ENCODE measurements at places on chromosomes 3 and 15. TPM values are rescaled to one million over a fixed set of nuclear protein-coding genes. Genes with fewer than 3 reads are reported as not detected.

The CAMP gene
- not detected for polyA plus RNA-seq

The LSAMP gene
- polyA plus RNA-seq = 11.7 TPM

The PLEKHO2 gene
- polyA plus RNA-seq = 18.3 TPM

The GOLGA8G gene
- polyA plus RNA-seq = 0.22 TPM

The CAMKV gene
- polyA plus RNA-seq = 0.19 TPM

The GOLGA8A gene
- polyA plus RNA-seq = 237 TPM

The IVD gene
- polyA plus RNA-seq = 102 TPM

The PRRT3 gene
- 2.9 TPM for polyA plus RNA-seq

The UBAP1L gene
- polyA plus RNA-seq = 10.0 TPM

The PRC1 gene
- 78.5 TPM for polyA plus RNA-seq

The EPHA6 gene
- polyA plus RNA-seq = 0.64 TPM

DNA sequence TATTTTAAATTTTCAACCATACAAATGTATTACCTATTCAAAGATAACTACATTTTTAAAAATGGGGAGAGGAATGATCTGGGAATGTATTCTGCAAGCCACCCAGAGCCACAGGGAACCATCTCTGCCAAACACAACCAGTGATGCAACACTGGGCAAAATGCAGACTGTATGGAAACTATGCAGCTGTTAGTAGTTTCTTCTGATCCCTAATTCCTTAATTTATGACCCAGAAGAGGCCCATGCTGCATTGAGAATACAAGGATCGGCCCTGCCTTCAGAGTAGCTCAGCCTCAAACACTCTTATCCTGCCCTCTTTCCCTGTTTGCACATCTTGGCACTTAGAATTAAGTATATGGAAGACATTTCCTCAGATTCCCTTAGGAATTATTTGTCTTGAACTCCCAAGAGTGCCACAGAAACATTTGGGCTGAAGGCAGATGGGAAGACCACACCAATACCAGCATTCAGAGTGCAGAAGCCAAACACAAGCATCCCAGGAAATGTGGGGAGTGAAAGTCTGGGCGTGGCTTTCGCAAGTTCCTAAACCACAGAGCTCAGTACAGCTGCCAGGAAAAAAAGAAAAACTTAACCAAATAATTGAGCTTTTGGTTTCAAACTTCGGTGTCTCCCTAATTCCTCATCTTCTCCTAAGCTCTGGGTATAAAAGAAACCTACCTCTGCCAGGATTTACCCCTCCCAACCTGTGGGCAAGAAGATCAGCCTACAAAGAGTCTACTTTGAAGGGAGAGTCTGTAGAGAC lies 5.3 kb downstream of the SNUPN start:
- DNase-seq = no peak

- DNase-seq = no peak
Measured at GRCh38 chr3:40615110-40615915, 90.6 kb downstream of the ZNF621 start.

- no peak for DNase-seq
Measured at GRCh38 chr15:92600856-92601255, 54.7 kb downstream of the FAM174B start.

- DNase-seq = no peak
Measured at GRCh38 chr3:170098753-170099152, 61.0 kb downstream of the GPR160 start.

DNA sequence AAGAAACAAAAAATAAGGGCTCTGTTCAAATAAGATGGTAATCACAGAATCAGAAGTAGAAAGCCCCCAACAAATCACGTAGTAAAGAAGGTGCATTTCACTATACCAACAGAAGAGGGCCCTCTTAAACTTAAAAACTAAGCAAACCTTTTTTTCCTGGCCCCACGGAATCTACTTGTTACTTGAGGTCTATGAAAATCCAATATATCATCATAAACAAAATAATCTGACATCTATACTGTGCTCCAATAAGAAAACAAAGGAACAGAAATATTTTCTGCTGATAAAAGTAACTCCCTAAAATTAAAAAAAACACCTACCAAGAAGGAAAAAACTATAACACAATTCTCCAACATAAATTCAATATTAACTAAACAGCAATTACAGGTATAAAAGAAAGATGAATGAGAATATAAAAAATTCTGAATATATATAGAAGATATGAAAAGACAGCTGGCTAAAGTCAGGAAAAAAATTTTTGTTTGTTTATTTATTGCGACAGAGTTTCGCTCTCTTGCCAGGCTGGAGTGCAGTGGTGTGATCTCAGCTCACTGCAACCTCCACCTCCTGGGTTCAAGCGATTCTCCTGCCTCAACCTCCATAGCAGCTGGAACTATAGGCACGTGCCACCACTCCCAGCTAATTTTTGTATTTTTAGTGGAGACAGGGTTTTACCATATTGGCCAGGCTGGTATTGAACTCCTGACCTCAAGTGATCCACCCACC lies 81.8 kb downstream of the CLASP2 start:
- no peak for DNase-seq

- no peak for DNase-seq
Measured at GRCh38 chr3:21163956-21164355, 587.1 kb downstream of the ZNF385D start.

DNA sequence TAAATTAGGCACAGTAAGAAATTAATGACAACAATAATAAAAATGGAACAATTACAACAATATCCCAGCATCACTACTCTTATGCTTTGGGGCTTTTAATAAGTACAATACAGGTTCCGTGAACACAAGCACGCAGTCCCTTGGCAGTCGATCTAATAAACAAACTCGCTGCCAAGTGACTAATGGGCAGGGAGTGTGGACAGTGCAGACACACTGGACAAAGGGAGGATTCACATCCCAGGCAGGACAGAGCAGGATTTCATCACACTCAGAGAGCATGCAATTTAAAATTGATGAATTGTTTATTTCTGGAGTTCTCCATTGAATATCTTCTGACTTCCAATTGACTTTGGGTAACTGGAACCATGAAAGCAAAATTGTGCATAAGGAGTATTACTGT lies 524.1 kb upstream of the CFAP20DC start:
- DNase-seq = no peak

- no peak for DNase-seq
Measured at GRCh38 chr3:178170698-178171535, 365.3 kb upstream of the KCNMB2 start.

DNA sequence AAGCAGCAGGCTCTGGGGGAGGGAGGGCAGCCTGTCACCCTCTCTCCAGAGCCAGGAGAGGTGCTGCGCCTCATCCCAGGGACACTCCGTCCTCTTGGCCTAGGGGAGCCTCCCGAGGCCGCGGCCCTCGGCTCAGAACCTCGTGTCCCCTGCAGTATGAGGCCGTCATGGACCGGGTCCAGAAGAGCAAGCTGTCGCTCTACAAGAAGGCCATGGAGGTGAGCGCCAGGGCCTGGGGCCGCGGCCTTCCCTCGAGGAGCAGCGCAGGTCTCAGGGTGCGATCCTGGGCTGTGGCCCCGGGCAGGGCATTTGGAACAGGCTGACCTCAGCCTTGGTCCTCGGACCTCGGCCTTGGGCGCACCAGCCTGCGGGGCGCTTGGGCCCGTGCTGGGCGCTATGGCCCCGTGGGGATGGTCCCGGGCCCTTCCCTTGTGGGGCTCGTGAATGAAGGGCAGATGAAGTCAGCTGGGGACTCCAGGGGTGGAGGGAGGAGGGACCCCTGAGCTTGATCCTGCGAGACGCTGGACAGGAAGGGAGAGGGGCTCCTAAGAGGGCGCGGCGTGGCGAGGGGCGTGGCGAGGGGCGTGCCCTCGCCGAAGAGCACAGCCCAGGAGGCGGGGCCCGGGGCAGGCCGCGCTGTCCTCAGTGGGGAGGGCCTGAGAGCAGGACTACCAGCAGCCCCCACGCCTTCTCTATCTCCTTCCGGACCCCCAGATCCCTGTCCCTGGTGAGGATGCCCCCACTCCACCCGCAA lies 32.9 kb downstream of the PSTPIP1 start:
- no peak for DNase-seq

- DNase-seq = no peak
Measured at GRCh38 chr3:25473246-25473645, 45.2 kb downstream of the RARB start.

GRCh38 chr3:180011927-180012326 lies 24.8 kb downstream of the PEX5L start:
- DNase-seq = no peak

DNA sequence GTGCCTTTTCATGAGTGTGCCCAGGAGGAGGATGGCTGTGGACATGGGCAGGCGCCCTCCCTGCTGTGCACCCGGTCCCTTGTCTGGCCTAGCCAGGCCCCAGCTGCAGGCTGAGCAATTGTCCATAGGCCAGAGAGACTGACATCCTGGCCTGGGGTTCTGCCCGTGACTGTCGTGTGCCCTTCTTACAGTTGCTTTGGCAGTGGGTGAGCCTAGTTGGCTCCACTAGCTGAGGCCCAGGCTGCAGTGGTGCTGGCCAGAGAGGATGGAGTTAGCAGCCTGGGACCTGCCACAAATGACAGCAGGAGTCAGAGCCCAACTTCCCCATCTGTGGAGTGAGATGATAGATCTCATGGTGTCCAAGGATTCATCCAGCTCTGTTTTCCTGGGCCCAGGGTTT lies 9.0 kb upstream of the CHRNB4 start:
- DNase-seq = no peak
